LHCN-M2 (cell line): ENCODE measurements at places on chromosomes 1 and 21. TPM values are rescaled to one million over a fixed set of nuclear protein-coding genes. Genes with fewer than 3 reads are reported as not detected.

DNA sequence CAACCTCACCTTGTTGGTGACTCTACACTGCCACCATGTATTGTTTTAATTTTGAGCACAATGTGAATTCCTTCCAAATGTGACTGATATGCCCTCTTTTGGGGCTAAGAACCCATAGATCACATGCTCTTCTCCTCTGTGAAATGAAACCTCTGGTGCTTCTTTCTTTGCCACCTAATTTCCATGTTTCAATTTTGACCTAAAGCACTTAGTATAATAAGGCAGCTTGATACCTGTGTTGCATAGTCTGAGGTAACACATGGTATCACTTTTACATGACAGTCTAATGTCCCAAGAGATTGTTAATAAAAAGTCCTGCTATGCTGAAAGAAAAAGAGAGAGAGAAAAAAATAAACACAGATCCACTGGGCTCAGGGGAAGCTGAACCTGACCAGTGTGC, 24.2 kb downstream of the CLEC20A start:
- DNase-seq, result no peak

Gene EPHA2
- total RNA-seq, result 60.1 and 73.1 TPM in 2 replicates

DNA sequence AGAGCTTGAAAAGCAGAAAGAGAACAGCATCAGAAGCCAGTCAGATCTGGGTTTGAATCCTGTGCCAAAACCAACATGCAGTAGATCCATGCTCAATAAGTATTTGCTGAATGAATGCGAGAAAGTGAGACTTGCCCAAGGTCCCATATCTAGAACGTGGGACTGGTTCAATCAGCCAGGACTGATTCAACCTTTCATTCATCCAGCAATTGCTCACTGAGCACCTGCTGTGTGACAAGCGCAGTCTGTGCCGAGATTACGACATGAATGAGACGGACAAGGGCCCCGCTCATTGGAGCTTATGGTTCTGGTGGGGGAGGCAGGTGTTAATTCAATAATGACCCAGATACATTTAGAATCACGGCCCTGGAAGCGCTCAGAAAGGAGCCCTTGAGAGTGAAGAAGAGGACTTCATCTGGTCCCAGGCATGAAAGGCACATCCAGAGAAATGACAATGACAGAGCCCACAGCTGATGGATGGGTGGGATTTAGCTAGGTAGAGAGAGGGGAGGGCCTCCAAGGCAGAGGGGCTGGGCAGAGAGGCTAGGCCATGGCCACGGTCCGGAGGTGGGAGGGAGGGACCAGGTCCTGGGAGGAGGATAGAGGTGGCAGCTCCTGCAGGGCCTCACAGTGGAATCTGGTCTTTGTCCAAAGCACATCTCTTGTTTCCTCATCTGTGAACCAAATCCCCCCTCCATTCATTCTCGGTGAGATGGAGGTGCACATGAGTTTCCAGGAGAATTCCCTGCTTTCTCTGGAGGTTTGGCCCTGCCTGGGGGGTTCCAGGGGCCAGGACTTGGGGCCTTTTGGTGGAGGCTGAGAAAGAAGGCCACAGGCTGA, 4.2 kb upstream of the FAM131C start:
- DNase-seq, result no peak

DNA sequence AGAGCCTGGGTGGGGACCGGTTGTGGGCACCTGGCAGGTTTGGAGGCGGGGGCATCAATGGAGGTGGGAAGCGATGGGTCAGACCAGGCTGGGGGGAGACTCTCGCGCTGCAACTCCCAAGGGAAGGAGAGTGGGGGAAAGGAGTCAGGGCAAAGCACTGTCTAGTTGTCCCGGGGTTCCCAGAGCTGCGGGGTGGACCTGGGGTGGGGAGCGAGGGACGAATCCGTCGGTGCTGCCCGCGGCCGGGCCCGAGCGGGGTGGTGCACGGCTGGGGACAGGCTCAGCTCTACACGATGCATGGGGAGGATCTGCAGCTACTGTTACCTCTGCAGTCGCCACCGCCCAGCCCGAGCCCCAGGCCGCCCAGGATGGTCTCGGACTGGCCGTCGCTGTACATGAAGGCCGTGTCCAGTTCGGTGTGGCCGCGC, 427 bp downstream of the AKR7A2 start:
- peak; percentile 29 for DNase-seq

- DNase-seq, result peak; percentile 83
These were observed 7.5 kb downstream of the TNFSF18 start for GRCh38 chr1:173043253-173043652.

Gene OR2L3
- not detected in 2 replicates for total RNA-seq

- DNase-seq, result no peak
These were observed 86.5 kb downstream of the PATJ start for GRCh38 chr1:61828805-61829204.

GRCh38 chr1:169680377-169681019, 30.9 kb downstream of the SELL start:
- no peak for DNase-seq

Gene SEMA4A
- 0.40 and 0.64 TPM in 2 replicates for total RNA-seq

GRCh38 chr1:51648180-51649109, 31.6 kb downstream of the OSBPL9 start:
- peak; percentile 48 for DNase-seq

DNA sequence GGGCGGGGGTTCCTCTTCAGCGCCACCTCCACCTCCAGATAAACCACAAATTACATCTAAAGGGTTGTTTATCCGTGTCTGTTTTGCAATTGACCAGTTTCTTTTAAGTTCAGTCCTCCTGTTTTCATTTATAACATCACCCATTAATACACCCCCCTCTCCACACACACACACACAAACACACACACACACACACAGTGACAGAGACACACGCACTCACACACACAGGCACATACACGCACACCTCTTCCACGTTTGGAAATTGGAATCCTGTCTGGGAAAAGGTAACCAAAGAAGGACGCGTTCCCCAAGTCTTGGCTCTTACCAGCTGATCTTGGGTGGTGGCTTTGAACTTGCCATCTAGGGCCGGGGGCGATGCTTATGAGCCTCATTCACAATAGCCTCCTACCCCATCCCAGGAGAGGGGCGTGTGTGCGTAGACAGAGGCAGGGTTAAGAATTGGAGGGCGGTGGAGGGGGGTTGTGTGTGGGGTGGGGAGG, 442 bp upstream of the CSMD2 start:
- DNase-seq, result no peak

DNA sequence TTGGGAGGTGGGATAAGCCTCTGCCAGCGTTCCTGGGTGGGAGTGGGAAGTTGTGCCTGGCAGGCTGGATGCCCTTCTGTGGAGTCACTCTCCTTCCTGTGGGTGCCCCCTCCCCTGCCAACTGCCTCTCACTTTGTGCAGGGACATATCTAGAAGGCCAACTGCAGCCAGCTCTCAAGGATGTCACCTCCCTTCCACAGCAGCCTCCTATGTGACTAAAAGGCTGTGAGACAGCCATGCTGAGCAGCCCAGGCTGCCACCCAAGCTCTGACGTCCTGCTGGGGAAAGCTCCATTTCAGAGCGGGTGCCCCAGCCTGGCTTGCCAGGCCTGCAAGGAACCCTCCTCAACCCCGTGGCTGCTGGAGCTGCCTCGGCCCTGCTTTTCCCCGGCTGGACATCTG, 19.6 kb upstream of the SLC26A9 start:
- DNase-seq, result no peak
